ENCODE measurements at places on chromosomes 3 and 15.

DNA sequence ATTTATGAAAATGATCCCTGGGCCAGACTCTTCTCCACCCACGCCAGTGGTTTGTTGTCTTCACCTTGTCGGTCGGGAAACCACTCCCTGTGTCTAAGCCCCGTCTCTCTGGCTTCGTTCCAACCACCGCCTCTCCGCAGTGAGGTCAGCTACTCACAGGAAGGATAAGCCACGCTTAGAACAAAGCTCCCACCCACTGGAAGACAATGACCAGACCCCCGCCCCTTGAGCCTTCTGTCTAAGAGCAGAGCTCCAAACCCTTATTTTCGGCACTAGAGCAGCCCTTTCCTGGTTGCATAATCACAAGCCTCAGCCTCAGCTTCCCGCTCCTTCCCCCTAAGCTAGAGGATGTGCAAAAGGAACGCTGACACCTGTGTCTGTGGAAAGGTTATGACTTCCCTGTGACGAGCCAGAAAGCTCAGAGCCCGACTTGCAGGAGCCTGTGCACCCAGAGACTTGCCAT, 114.9 kb upstream of the MEF2A start:
- peak; percentile 74 for DNase-seq

GRCh38 chr3:124250053-124250452, 258.1 kb upstream of the ROPN1 start:
- DNase-seq = no peak

GRCh38 chr3:169170456-169170855, 493.1 kb downstream of the MECOM start:
- DNase-seq = no peak

- DNase-seq = no peak
Observed at GRCh38 chr3:41357271-41357670, 158.0 kb downstream of the CTNNB1 start.

DNA sequence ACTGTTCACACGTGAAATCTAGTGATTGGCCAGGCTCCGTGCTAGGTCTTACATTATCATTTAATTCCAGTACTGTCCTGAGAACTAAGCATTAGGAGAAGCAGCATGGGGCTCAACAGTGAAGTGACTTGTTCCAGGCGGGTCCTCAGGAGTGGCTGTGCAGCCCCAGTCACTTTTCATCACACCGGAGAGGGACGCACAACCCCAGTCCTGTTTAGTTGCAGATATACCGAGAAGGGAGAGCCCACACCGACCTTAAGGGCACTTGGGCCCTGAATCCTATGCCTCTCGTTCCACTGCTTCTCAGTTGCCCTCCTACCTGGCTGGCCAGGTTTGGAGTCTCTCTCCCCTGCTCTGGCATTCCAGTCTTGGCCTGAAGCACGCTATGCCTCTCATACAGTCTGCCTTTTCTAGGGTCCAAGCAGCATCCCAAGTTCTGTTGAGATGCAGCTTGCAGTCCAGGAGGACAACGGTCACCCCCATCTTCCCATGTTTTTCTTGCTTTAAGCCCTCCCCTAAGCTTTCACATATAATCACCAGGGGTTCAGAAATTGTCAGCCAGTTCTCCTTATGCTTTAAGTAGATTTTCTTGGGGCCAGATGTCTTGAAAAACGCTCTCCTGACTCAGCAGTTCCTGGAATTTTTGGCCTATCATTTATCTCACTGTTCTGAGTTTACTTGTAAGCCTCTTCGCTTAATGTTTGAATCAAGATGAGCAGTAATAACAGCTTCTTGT, 10.1 kb downstream of the FAM131A start:
- DNase-seq = no peak

DNA sequence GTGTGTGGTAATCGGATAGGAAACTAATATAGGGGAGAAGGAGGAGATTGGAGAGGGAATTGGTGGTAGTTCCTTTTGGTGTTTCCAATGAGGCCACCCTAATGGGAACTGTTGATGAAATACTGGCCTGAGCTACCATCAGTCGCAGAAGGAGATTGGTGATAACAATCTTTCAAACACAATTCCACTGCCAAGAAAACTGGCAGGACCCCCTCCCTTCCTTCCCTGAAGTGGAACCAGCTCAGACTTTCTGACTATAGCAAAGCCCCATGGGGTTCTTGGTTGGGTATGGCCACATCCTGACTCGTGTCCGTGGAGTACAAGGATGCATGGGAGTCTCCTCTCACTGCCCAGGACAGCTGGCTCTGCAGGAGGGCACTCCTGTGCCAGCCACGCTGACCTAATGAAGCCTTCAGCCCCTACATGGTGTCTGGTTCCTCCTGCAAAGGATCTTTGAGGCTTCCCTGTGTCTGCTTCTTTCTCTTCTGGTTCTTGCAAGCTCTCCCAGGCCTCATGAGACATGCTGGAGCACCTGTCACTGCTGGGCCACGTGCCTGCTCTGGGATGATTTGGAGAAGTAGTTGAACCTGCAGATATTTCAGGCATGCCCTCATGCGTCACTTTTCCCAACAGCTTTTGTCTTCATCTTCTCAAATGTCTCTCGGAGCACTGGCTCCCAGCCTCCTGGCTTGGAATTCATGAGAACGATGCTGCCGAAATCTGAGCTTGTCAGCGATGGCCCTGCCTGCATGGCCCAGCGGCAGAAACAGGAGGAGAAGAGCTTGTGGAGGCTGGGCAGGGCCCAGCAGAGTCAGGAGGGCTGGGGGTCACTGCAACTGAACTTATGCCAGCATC, 90.0 kb upstream of the ADPGK start:
- DNase-seq = no peak

DNA sequence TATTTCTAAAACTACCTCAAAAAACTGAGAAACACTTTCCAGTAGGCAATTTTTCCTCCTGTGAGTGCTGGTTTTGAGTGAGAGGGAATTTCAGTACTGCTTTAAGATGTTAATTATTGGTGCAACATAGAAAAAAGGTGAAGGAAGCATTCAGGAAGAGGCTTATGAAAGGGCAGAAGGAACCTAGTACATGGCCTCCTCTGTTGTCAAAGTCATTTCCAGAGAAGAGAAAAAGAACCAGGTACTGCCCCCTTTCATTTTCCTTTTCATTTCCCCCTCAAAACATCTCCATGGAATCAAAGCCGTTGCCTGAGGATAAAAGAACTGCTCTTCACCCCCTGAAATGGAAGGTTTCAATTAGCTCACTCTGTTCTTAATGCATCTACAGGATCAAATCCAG, 19.8 kb downstream of the RARRES1 start:
- DNase-seq = no peak
